ENCODE measurements at places on chromosomes 3 and 15. TPM values are rescaled to one million over a fixed set of nuclear protein-coding genes. Genes with fewer than 3 reads are reported as not detected.

Gene SLC9C1
- total RNA-seq = not detected

Gene ZSCAN2
- 14.5 TPM for total RNA-seq

Gene IQCH
- 1.8 TPM for total RNA-seq

Gene ATP10A
- total RNA-seq = 9.2 TPM

Gene KCNMB2
- not detected for total RNA-seq

Gene DPPA2
- total RNA-seq = not detected

Gene DRD3
- total RNA-seq = not detected

Gene RHCG
- 35.5 TPM for total RNA-seq

Gene SERPINI2
- not detected for total RNA-seq

All from A549 treated with Mapracorat at 1 μM for 4 hours (cell line).